CD8-positive, alpha-beta memory T cell (primary cell): ENCODE measurements at places on chromosomes 16 and 17. TPM values are rescaled to one million over a fixed set of nuclear protein-coding genes. Genes with fewer than 3 reads are reported as not detected.

DNA sequence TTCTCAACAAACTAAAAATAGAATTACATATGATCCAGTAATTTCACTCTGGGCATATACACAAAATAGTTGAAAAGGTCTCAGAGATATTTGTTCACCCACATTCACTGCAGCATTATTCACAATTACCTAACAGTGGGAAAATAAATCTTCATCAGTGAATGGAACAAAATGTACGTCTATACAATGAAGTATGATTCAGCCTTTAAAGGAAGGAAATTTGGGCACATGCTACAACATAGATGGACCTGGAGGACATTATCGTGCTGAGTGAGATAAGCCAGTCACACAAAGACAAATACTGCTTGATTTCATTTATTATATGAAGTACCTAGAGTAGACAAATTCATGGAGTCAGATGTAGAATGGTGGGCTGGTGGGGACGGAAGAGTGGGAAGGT lies 47.0 kb downstream of the MFSD11 start:
- DNase-seq = no peak

DNA sequence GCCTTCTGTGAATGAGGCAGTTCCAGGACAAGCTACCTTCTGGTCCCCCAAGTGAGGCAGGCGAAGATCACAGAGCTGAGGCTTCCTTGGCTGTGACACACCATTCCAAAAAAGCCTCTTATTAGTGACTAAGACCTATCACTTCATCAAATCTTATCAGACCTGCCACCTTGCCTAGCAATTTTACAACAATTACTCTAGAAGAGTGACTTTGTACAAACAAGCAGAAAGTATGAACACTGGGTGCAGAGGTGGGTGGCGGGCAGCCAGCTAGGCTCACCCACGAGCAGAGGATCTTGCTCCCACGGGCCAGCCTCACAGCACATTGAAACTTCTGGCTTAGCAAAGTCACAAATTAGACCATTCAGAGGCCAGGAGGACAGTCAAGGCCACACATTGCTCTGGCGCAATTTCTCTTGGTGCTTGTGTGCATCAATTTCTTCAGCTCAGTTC lies 2.2 kb upstream of the ICAM2 start:
- no peak for DNase-seq

GRCh38 chr16:74073456-74073855 lies 223.2 kb upstream of the PSMD7 start:
- DNase-seq = no peak

GRCh38 chr16:29009050-29009837 lies 24.4 kb downstream of the LAT start:
- no peak for DNase-seq

GRCh38 chr17:3197219-3197618 lies at the start of gene OR1A2:
TSS of gene OR1A2 (plus strand) at chr17:3197519. CDS start at chr17:3197519, 0 bp downstream.
- no peak for DNase-seq

GRCh38 chr16:7765079-7765550 lies 432.5 kb downstream of the RBFOX1 start:
- DNase-seq = no peak

- DNase-seq = peak; percentile 49
Measured at GRCh38 chr16:79283578-79283977, 317.0 kb downstream of the MAF start.

GRCh38 chr17:57008958-57009357 lies 31.0 kb downstream of the SCPEP1 start:
- DNase-seq = no peak

GRCh38 chr17:28527181-28527681 lies 21.1 kb downstream of the FOXN1 start:
- DNase-seq = no peak

- no peak for DNase-seq
Measured at GRCh38 chr16:82425661-82426060, 201.1 kb upstream of the CDH13 start.

GRCh38 chr16:1182950-1183907 lies 30.3 kb downstream of the CACNA1H start:
- DNase-seq = no peak

DNA sequence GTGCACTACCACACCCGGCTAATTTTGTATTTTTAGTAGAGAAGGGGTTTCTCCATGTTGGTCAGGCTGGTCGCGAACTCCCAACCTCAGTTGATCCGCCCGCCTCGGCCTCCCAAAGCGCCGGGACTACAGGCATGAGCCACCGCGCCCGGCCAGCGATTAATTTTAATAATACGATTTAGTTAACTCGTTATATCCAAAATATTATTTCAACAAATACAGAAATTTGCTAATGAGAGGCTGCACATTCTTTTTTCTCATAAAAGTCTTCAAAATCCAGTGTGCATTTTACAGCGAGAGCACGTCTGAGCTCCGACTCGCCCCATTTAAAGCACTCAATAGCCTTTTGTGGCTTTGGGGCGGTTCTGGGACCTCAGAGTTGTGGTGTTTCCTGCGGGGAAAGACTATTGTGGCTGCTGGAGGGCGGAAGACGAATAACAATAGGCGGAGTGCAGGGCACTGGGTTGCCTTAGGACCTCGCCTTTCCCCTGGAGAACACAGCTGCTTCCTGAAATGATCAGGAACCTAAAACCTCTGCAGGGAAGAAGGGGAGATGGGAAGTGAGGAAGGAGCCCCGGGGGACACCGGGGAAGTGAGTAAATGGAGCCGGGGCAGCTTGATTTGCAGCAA lies 2.9 kb upstream of the ZSCAN10 start:
- DNase-seq = no peak

DNA sequence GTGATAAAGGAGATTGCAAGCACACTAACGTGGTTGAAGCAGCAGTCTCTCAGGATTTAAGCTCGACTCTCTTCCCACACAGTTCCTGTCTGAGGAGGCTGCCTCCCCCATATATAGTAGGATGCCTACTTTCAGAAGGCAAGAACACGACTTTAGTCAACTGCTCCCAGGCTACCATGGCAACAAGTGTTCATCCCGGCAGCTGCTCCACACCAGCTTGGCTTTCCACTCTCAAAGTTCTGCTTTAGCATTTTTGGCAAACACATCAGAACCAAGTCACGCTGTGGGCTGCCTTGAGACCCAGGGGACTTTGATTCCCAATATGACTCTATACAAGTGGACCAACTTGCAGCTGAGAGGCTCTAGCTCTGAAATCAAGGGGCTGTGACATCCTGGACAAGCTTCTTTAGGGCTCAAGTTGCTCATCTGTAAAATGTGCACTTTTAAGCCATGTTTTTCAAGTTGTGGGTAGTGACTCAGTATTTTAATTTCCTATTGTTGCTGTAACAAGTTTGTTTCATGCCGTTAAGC lies 16.5 kb downstream of the ZP2 start:
- no peak for DNase-seq

- DNase-seq = peak; percentile 35
Measured at GRCh38 chr17:28737770-28738679, 5.8 kb upstream of the TRAF4 start.

GRCh38 chr16:50609471-50609870 lies 61.3 kb downstream of the NKD1 start:
- no peak for DNase-seq

GRCh38 chr17:43349142-43349541 lies 49.7 kb upstream of the ARL4D start:
- DNase-seq = no peak

- no peak for DNase-seq
Measured at GRCh38 chr17:76142039-76142584, 1.1 kb upstream of the FOXJ1 start.

DNA sequence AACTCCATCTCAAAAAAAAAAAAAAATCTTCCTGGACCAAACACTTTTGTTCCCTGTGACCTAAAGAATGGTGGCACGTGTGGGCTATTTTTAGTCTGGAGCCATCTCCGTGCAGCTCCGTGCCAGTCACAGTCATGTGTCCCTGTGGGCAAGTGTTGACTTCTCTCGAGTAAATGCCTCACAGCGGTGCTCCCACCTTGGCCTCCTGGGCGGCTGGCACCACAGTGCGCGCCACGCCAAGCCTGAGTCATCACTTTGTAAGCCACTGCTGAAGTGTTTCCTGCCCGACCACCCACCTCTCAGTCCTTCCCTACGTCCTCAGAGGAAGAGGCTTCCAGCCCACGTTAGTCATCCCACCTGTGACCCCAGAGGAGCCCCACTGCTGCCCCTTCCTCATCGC lies 10.9 kb upstream of the HEXD start:
- no peak for DNase-seq

DNA sequence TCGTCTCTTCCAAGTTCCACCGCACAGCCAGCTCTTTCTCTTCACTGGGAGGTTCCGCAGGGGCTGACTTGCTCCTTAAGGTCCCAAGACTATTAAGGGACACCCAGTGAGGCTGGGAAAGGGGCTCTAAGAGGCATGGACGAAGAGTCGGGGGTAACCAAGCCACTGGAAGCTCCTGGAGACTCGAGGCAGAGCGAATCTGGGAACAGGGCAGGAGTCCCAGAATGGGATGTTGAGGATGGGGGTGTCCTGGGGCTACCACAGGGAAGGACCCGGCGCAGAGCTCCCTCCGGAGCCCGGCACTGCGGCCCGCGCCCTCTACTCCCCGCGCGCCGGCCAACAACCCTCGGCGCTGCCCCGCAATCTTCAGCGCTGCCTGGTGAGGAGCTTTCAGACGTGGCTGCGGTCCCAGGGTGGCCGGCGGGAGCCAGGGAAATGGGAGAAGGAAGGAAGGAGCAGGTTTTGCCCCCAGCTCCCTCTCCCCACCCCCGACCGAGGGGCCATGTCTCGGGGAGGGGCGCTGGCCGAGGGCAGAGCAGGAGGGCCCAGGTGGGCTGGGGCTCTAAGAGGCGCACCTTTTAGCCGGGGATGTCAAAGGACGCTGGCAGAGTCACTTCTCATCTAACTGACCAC lies 581 bp downstream of the CHST5 start:
- no peak for DNase-seq

- no peak for DNase-seq
Measured at GRCh38 chr17:74165797-74166365, 37.6 kb upstream of the RPL38 start.

DNA sequence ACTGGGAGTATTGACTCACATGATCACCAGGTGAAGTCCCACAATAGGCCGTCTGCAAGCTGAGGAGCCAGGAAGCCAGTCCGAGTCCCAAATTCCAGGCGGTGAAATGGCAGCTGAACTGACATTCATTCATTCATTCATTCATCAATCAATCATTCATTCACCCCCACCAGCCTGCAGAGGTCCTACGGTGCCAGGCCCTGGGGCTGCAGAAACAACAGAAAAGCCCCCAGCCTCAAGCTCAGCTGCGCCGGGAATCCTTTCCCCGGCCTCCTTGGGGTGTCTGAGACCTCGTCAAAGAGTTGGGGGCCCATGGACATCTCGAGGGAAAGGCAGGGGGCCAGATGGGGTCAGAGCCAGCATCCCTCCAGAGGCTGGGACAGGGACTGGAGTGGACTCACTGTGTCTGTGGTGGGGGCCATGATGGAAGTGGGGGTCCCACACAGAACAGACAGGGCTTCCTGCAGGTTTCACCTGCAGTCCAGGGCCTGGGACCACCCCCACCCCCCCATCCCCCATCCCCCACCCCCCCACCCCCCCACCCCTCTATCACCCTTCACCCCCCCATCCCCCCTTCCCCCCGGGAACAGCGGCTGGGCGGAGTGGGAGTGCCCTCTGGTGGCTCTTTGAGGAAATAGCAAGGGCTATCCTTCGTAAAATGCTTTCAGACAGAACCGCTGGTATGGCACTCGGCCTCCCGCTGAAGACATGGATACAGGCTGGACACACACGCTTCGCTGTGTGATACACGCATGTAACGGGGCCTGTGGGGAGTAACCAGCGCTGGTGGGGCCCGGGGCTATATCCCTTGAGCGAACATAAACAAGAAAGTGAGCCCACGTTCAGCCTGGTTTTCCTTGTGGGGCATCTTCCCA lies 8.5 kb upstream of the ZC3H18 start:
- DNase-seq = peak; percentile 33

- DNase-seq = no peak
Measured at GRCh38 chr17:40329839-40330794, 21.1 kb downstream of the RARA start.

- DNase-seq = no peak
Measured at GRCh38 chr16:49513040-49513439, 139.4 kb downstream of the C16orf78 start.

DNA sequence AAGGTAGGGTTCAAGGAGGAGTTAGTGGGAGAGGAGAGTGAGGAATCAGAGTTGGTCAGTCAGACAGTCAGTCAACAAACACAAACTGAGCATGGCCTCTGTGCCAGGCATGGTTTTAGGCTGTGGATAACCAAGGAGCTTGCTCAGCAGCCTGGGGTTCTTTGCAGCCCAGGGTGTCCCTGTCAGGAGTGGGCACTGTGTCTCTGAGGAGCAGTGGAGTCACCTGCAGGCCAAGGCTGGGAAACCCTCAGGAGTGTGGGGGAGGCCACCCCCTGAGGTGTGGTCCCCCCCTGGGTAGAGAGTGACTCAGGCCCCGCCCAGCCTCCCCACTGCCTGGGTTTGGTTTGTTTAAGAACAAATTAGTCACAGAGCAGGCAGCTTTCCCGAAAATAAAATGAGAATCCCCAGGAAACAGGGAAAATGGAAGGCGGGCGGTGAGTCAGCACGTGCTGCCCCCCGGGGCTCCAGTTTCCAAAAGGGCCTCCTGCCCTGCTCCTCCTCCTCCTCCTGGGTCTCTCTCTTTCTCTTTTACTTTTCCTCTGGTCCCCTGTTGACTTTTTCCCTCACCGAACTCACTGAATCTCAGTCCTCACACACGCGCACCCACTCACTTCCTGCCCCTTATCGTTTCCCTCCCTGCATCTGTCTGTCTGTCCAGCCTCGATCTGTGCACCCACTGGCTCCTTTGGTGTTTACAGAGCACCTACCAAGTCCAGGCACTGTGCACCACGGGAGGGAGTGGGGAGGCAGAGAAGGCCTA lies 44.3 kb downstream of the SOCS3 start:
- DNase-seq = no peak

- peak; percentile 75 for DNase-seq
Measured at GRCh38 chr17:17839791-17840707, 3.3 kb upstream of the SREBF1 start.

The GPRC5B gene
- total RNA-seq = 0.11 TPM

The CHRNE gene
- 0.38 TPM for total RNA-seq

The DNAH3 gene
- not detected for total RNA-seq

The C1QL1 gene
- not detected for total RNA-seq

The SERPINF2 gene
- total RNA-seq = 0.33 TPM

The SDK2 gene
- 0.44 TPM for total RNA-seq

The ALOXE3 gene
- total RNA-seq = not detected

The FOXL1 gene
- total RNA-seq = not detected

The DBNDD1 gene
- total RNA-seq = 0.13 TPM

The KRT12 gene
- not detected for total RNA-seq

The SOCS1 gene
- 144 TPM for total RNA-seq

The CRHR1 gene
- total RNA-seq = not detected

The PRSS36 gene
- total RNA-seq = 0.44 TPM
